ENCODE measurements at places on chromosomes 7 and 10.

- no peak for DNase-seq
Observed at GRCh38 chr7:51276967-51277366, 39.6 kb downstream of the COBL start.

- DNase-seq, result no peak
Observed at GRCh38 chr7:46028246-46028645, 107.2 kb upstream of the IGFBP3 start.

DNA sequence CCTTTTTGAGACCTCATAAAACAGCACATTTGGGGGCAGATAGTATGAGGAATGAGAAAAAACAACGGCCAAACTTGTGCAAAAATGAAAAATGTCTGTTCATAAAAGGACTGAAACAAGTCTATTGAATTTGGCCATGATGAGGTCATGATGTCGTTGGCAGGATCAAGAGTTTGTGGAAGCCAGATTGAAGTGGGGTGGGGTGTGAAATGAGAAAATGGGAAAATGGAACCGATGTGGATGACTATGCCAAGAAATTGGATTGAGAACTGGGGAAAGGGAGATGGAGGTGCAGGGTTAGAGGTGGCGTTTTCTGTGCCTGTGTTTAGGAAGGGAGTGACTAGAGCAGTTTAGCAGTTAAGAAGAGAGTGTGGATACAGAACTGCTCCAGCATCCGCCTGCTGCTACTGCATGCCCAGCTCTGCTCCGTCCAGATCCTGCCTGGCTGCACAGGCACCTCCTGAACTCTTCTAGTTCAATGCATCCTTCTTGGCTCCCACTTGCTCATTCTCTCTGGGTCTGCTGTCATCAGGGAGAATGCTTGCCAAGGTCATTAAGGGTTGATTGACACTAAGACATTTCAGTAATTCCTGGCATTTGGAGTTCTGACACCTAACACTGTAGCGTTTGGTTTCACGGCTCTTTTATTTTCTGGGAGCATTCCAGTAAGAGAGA is 111.9 kb downstream of the GALNT17 start:
- no peak for DNase-seq

DNA sequence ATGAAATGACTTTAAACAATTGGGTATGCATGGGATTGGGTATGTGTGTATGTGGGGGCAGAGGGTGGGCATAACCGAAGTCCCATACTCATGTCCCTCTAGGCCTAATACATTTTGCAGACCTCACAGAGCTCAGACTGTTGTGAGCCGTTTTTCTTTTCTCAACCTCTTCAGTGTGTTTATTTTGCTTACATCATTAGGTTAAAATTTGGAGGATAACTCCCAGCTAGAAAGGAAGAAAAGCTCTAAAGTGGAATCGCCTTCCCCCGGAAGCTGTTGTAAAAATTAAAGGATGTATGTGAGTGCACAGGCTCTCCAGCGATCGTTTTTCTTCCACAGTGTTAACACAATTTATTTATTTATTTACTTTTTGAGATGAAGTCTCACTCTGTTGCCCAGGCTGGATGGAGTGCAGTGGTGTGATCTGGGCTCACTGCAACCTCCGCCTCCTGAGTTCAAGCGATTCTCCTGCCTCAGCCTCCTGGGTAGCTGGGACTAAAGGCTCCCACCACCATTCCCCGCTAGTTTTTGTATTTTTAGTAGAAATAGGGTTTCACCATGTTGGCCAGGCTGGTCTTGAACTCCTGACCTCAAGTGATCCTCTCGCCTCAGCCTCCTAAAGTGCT is 1.5 kb upstream of the H2AZ2 start:
- no peak for DNase-seq

DNA sequence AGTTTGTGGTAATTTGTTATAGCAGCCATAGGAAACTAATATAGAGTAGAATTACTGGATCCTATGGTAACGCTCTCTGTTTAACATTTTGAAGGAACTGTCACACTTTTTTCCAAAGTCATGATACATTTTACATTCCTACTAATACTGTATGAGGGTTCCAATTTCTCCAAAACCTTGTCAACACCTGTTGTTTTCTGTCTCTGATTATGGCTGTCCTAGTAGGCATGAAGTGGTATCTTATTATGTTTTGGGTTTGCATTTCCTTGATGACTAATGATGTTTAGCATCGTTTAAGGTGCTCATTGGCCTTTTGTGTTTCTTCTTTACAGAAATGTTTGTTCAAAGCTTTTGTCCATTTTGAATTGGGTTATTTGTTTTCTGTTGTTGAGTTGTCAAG is 69.6 kb downstream of the VPS50 start:
- DNase-seq, result no peak

All from WERI-Rb-1 (cell line).